Choroid plexus epithelial cell (primary cell): ENCODE measurements at places on chromosomes 12 and 14.
A peak's percentile ranks its signal among the peaks of the same experiment; 100 is the strongest.

- no peak for DNase-seq
Measured at GRCh38 chr12:120941412-120941811, 36.9 kb upstream of the HNF1A start.

- DNase-seq = no peak
Measured at GRCh38 chr12:66549050-66549389, 129.9 kb downstream of the GRIP1 start.

DNA sequence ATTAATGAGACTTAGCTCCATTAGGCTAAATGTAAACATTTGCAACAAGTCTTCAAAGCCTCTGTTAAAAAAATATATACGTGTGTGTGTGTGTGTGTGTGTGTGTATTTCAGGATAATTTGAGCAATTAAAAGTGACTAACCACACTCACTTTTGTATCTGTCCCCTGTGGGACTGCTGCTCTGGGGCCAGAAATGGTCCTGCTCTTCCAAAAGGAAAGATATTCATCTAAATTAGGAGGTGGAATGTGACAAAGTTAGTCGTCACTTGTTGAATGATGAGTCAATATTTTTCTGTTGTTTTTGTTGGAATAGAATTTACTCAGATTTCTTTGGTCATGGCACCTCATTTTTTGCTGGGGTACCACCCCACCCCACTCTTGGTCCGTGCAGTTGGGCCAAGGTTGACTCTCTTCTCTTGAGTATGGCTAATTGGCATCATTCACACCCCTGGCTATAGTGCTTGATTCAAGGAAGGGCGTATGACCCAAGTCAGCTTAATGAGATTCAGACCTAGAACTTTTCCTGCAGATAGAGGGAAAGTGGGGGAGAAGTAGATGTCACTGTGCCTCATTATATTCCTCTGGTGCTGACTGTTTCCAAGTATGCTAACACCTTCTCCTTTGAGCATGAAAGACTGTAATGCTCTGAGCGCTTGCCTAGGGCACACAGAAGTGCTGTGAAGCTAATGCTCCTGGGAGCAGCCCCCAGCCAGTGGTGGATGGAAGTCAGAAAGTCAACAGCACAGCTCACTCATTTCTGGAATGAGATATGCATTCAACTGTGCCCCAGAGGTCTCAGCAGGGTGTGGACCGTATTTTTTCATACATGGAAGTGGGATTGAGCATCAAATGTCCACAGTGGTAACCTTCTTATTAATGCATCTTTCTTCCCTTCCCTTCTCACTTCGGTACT is 577.0 kb upstream of the TBX3 start:
- DNase-seq = no peak

- no peak for DNase-seq
Measured at GRCh38 chr14:92534932-92535643, 21.5 kb downstream of the RIN3 start.

- DNase-seq = no peak
Measured at GRCh38 chr14:94161058-94161457, 13.1 kb upstream of the PPP4R4 start.

DNA sequence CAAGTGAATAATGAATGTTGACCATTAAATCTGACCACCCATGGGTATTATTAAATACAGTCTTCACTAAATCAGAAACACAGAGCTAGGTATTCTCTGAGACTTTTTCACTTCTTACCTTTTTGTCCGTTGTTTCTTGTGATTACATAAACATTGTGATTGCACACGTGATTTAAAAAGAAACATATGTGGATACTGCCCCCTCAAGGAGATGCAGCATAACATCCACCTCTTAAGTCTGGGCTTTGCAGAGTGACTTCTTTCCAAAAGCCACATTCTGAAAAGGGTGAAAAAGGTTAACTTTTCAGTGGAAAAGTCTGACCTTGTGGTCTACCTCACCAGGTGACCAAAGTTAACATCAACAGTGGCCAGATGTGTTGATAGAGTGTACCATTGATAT is 185.5 kb upstream of the FAR2 start:
- peak; percentile 76 for DNase-seq

- no peak for DNase-seq
Measured at GRCh38 chr14:45144658-45145057, 8.9 kb downstream of the FANCM start.

- DNase-seq = no peak
Measured at GRCh38 chr12:99142651-99143050, 497.6 kb downstream of the APAF1 start.

DNA sequence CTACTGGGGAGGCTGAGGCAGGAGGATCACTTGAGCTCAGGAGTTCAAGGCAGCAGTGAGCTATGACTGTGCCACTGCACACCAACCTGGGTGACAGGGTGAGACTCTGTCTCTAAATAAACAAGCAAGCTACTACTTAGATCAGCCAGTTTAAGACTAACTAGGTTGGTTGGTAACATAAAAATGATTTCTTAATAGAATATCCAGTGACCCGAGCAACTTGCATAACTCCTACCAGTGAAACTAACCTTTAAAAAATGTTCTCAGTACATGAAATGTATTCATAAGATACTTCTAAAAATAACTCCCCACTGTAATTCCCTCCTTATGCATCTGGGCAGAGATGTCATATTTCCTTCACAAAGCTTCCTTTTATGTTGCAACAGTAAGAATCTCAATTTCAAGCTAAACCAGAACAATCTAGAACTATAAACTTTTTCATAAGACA is 15.9 kb downstream of the TAOK3 start:
- DNase-seq = peak; percentile 94

DNA sequence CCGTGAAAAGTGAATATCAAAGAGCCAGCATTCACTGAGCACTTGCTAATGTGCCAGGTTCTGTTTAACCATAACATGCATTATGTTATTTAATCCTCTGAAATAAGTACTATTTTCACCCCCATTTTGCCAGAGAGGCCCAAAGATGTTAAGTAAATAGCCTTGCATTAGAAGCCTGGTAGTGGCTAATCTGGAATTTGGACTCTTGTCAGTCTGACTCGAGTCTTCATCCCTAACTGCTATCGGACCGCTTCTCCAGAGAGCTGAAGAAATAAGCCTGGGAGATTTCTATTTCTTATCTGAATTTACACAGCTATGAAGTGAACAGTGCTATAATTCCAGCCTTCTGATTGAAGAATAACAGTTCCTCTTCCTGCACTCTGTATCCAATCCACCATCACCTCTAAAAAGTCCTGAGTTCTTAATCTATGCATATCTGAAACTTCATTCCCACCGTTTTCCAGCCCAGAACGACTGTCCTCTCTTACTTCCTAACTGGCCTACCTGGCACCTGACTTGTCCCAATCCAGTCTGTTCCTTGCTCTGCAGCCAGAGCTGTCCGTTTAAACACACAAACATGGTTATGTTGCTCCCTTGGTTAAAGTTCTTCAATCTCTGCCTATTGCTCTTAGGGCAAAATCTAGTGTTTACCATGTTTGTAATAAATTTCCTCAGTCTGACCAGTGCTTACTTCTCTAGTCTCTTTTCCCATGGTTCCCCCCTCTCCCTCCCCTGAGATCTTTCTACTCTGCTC is 2.3 kb downstream of the POLR3B start:
- no peak for DNase-seq

DNA sequence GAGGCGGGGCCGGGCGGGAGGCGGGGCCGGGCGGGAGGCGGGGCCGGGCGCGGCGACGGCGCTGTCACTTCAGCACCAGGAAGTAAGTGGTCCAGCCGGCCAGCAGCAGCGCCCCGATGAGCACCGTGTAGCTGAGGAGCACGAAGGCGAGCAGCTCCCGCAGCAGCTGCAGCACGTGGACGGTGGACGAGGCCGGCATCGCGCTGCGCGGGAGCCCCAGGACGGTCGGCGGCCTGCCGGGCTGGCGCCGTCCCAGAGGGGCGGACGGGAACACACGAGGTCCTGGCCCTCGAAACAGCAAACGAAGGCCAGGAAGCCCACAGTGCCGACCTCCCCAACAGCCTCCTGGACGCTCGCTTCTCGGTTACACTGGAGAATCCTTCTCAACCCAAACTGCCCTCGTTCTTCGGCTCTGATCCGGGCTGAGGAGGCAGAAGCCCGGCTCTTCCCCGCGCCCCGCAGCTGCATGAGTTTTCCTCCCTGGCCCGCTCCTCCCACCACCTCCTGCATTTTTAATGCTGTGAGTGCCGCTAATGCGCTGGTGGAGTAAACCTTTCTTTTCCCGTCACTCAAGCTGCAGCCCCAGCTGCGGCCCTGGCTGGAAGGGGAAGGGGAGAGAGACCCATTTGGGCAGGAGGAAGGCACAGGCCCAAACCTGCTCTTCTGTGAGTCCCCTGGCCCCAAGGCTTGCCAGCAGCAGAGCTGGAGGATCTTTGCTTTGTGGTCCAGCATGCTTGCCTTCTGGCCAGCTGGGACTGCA is 694 bp upstream of the DIABLO start:
- no peak for DNase-seq

GRCh38 chr12:124369055-124369826 is 74.3 kb downstream of the RFLNA start:
- peak; percentile 96 for DNase-seq

DNA sequence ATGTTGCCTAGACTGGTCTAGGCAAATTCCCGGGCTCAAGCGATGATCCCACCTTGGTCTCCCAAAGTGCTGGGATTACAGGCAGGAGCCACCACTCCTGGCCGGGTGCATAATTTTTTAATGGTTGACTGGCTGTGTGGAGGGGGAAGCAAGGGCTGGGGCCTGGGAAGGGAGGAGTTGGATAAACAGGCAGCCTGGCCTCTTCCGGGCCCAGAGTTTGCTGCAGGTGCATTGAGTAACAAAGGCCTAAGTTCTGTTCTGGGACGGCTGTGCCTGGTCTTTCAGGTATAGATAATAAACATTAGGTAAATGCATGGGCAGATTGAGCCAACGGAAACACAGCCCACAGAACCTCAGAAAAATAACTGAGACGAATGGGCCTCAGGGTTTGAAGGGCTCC is 191.3 kb upstream of the TBX3 start:
- no peak for DNase-seq

GRCh38 chr12:46546634-46547273 is 174.2 kb upstream of the SLC38A2 start:
- DNase-seq = peak; percentile 67

GRCh38 chr12:56061982-56062381 is 18.0 kb upstream of the ERBB3 start:
- no peak for DNase-seq

GRCh38 chr12:52582971-52583456 is 9.4 kb upstream of the KRT74 start:
- peak; percentile 71 for DNase-seq

DNA sequence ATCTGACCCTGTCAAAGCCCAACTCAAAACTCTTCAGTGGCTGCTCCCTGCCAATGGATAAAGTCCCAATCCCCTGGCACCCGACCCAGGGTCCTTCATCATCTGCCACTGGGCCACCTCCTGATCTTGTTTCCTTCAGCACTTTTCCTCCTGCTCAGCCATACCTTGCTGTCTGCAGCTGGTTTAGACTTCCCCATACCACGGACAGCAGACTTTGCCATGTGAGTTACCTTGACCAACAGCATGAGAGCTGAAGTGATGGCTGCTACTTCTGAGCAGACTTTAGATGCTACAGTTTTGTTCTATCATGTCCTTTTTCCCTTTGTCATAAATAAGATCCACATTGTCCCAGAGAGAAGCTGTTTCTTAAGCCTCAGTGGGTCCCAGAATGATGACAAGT is 33.3 kb upstream of the STON2 start:
- no peak for DNase-seq

DNA sequence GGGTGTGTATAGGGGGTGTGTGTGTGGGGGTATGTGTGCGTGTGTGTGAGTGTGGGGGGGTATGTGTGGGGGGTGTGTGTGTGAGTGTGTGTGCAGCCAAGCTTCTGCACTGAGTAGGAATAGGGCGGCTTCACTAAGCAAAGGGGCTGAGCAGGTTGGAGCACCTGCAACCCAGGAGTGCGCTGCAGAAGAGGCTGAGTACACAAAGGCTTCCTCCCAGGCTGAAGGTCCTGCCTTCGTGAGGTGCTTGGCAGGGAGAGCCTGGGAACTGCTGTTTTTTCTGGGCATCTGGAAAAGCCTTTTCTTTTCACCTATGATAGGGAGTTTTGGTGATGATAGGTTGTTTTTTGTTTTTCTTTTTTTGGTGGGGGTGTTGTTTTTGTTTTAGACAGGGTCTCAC is 6.0 kb upstream of the NUDT14 start:
- DNase-seq = no peak

DNA sequence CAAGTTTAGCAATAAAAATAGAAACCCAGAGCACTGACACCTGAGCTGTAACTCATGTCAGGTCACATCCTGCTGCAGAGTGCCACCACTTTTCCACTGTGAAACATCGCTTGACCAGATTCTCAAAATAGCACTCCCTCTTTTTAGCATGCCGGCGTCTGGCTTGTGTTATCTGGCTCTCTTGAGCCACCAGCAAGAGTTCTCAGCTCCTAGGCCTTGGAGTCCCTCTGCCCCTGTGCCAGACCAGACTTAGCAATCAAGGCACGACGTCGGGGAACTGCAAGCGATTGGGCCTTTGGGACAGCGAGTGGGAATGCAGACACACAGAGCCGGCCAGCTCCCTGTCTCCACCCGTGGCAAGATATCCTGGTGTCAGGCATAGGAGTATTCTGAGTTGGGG is 52.5 kb downstream of the SPIC start:
- DNase-seq = no peak

DNA sequence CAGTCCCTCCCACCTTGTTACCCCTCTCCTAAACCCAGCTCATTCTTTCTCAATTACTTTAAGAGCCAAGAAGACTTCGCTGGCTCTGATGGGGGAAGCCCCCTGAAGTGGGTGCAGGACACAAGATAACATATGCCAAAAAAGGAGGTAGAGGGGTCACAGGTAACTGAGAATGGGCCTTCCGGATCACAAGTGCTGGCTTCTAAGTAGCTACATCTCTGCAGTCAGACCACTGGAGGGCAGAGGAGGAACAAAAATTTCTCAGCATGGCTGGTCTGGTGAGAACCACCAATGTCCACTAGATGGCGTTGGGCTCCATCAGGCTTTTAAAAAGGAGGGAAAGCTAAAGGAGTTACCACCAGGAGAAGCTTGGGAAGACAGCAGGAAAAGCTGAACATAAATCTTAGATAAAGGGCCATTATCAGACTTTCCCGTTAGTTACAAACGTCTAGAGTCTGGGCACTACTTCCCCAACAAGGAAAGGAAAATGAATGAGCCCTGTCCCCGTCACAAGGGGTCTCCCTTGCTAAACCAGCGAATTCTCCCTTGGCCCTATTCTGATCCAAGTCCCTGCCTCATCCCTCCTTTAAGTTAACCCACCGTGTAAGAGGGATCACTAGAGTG is 11.6 kb upstream of the CDH24 start:
- DNase-seq = peak; percentile 96

GRCh38 chr14:59087711-59088110 is 100.8 kb upstream of the DAAM1 start:
- no peak for DNase-seq

DNA sequence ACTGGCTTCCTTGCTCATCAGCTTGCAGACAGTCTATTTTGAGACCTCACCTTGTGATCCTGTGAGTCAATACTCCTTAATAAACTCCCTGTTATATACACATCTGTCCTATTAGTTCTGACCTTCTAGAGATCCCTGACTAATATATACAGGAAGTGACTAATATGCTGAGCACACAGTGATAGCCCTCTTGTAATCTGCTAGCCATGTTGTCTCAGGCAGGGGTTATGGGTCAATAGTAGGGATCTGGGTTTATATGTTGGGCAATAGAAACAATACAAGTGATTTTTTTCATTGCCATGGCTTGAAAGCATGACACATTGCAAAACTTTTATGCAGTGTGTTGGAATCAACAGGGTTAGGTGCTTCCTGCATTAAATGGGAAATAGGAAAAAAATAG is 562.2 kb downstream of the GALC start:
- peak; percentile 48 for DNase-seq

- no peak for DNase-seq
Measured at GRCh38 chr14:34354556-34354955, 107.5 kb downstream of the SPTSSA start.
